Keratinocyte (primary cell): ENCODE measurements at places on chromosomes 1 and 21. TPM values are rescaled to one million over a fixed set of nuclear protein-coding genes. Genes with fewer than 3 reads are reported as not detected.

NCMAP gene
- 0.02 to 0.05 TPM in 2 of 3 replicates, not detected in the other for polyA plus RNA-seq

CELSR2 gene
- polyA plus RNA-seq, result 7.3 to 13.7 TPM (median 12.6 TPM) in 3 replicates

CCDC27 gene
- not detected in 3 replicates for polyA plus RNA-seq

JAM2 gene
- 0.04 TPM in 1 of 3 replicates, not detected in the others for polyA plus RNA-seq

ADAMTSL4 gene
- polyA plus RNA-seq, result 7.0 to 22.8 TPM (median 7.0 TPM) in 3 replicates

OR6K3 gene
- polyA plus RNA-seq, result not detected in 3 replicates

PLA2G2F gene
- 0.26 to 0.31 TPM (median 0.26 TPM) in 3 replicates for polyA plus RNA-seq

OLFML3 gene
- polyA plus RNA-seq, result 2.3 to 4.4 TPM (median 2.8 TPM) in 3 replicates

DENND2C gene
- 5.9 to 11.3 TPM (median 9.5 TPM) in 3 replicates for polyA plus RNA-seq

TSPAN2 gene
- 0.26 to 1.1 TPM (median 0.37 TPM) in 3 replicates for polyA plus RNA-seq

PTGS2 gene
- 36.9 to 222 TPM (median 117 TPM) in 3 replicates for polyA plus RNA-seq

HPDL gene
- polyA plus RNA-seq, result 0.14 to 0.42 TPM (median 0.18 TPM) in 3 replicates

UBIAD1 gene
- polyA plus RNA-seq, result 9.7 to 15.9 TPM (median 9.9 TPM) in 3 replicates

SERTAD4 gene
- 0.64 to 5.1 TPM (median 3.4 TPM) in 3 replicates for polyA plus RNA-seq

C4BPB gene
- polyA plus RNA-seq, result not detected in 3 replicates

TPTE gene
- polyA plus RNA-seq, result not detected in 3 replicates

S100A4 gene
- polyA plus RNA-seq, result 21.4 to 40.2 TPM (median 26.7 TPM) in 3 replicates

ADAMTS1 gene
- polyA plus RNA-seq, result 340 to 485 TPM (median 344 TPM) in 3 replicates

DNA sequence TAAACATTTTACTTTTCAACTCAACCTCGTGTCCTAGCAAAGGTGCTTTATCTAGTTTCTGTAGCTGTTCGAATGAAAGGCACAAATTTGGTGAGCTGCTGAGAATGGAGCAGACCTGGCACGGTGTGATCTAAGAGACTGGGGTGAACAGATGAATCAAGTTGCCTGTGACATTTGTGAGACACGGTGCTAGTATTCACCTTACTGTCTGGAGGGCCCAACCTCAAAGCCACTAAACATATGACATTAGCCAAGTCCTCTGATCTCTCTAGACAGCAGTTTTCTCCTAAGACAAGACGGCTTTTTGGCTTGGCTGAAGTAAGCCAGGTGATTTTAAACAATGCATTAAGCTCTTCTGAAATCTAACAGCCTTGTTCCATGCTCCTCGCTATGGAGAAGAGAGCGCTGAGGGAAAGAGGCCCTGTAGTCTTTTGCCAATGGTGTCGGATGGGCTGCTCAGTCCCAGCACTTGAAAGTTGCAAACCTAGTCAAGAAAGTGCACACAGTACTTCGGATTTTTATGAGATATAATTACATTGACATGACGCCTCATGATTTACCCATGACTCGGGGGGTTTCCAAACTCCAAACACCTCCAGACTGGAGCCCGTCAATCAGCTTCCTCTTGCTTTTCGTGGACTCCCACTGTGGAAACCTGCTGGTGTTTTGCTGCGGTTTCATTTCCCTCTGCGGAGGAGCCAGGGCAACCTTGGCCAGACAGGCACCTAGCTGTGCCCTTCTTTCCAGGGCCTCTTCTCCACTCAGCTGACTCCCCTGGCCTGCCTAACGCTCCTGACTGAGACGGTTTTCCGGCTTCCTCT lies 794 bp upstream of the TOR3A start:
- DNase-seq, result no peak

GRCh38 chr1:110492573-110492972 lies 26.4 kb downstream of the KCNA10 start:
- no peak for DNase-seq

DNA sequence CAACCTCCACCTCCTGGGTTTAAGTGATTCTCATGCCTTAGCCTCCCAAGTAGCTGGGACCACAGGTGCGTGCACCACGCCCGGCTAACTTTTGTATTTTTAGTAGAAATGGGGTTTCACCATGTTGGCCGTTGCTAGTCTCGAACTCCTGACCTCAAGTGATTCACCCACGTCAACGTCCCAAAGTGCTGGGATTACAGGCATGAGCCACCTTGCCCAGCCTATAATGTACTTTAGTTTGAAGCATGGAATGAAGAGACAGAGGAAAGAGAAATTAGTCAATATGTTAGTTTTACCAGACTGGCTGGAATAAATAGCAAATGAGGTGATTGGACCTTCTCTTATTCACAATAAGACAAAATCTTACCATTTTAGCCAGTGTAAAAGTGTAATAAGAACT lies 89.0 kb downstream of the GTF2B start:
- DNase-seq, result no peak

- DNase-seq, result peak; percentile 80
Measured at GRCh38 chr1:14486401-14487201, 111.9 kb upstream of the KAZN start.

- no peak for DNase-seq
Measured at GRCh38 chr1:28170001-28170596, 6.4 kb downstream of the PTAFR start.

- no peak for DNase-seq
Measured at GRCh38 chr1:109802901-109803561, 39.3 kb upstream of the EPS8L3 start.

DNA sequence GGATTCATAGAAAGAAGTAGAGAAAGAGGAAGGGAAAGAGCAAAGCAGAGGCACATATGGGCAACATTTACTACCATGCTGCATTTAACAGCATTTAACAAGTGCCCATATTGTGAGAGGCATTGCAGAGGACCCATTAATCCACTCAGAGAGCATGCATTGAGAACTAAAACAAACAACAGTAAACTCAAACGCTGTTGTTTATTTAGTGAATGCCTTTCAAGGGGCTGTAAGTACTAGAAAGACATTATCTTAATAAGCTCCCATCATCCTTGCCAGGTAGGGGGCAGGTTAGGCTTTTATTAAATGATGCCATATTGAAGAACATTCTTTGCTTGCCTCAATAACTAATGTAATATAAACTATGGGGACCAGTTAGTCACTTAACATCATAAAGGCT lies 254.3 kb upstream of the DAB1 start:
- no peak for DNase-seq

GRCh38 chr1:1355416-1355815 lies 2.9 kb downstream of the MXRA8 start:
- DNase-seq, result no peak

GRCh38 chr1:104868794-104869193 lies 1119.1 kb downstream of the AMY1C start:
- DNase-seq, result no peak

DNA sequence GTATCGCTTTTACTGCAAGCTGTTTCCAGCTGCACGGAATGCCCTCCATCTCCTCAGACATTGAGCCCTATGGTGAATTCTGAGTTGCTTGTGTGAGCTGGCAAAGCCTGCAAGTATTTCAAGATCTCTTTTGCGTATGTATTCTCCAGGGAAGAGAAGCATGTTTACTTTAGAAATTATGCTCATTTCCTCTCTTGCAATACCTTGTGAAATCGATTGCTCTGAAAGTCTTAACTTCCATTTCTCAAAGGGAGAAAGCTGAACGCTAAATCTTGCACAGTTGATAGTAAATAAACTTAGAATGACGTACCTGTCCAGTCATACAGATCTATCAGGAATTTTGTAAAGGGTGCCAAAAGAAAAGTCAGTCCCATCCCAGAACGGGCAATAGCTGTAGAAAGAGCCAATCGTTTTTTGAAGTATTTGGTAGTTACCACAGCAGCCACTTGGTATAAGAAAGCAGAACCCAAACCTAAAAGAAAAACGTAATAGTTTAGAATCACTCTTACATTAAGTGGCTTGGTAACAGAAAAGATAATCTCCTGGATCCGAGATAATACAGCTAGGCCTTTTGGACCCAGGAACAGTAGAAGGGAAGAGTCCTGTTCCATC lies 10.0 kb downstream of the SLC16A4 start:
- DNase-seq, result no peak

DNA sequence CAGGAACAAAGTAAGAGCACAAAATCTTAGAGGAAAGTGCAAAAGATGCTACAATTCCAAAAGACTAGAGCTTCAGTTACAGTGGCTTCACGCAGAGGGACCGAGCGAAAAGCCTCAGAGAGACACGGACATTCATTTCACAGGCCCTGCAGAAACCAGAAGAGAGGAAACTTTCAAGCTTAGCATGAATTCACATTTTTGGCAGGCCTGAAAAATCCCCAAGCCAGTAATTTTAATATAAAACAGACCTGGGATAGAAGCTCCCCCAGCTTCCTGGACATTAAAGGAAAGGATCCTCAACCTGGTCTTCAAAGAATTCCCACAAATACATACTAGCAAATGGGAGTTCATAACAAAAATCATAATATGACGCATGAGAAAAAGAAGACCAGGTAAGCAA lies 66.2 kb downstream of the HSF2BP start:
- no peak for DNase-seq

DNA sequence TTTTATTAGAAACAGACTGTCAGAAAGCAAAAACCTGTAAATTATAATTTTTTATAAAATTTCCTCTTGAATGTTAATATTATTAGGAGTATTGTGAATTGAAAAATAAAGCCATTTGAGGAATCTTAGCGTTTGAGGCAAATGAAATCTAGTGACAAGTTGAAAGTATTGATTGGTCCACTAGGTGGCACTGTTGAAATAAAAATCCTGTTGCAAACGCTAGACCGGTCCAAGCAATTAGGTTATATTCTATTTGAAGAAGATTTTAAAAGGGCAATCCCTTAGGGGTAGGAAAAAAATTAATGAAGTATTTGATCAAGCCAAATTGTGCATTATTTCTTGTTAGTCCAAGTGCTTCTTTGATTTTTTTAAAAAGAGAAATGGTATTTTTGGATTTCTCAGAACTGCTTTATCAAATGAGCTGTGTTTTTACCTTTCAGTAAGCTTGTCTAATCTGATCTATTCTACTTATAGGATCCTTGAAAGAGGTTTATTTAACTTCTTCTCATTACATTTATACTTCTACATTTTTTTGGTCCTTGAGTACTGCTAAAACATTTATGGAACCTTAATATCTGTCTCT lies 57.7 kb downstream of the ATG4C start:
- DNase-seq, result no peak

DNA sequence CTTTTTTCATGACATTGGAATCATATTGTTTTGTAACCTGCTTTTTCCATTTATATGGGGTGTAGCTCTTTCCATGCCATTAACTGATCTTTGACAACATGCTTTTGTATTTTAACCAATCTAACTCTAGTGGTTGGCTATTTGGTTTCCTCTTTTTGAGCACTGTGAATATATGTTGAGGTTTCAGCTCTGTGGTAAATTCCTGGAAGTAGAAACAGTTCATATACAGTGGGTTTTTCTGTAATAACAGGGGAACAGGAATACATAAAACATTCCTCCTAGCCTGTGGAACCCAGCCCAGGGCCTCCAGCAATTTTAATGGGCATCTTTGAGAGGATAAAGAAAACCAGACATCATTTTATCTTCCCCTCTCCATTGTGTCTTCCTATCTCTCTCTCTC lies 17.4 kb downstream of the AZIN2 start:
- no peak for DNase-seq

DNA sequence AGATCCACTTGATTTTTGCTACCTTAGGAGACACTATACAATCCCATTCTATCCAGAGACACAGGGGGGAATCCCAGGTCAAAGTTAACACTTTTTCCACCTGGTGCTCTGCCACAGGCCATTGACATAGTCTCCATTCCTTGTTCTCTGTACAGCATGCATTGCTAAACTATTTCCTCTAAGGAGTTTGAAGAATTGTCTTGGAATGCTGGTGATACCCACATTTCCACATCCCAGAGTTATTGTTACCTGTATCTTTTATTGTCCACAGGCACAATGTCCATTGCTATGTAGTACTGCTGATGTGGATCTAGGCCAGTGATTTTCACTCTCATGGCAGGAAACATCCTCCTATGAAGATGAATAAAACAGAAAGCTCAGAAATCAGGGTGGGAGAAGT lies 61.9 kb downstream of the TBX15 start:
- no peak for DNase-seq

GRCh38 chr1:81525085-81525484 lies 275.6 kb upstream of the ADGRL2 start:
- no peak for DNase-seq

GRCh38 chr1:56574794-56575193 lies 4.6 kb downstream of the PLPP3 start:
- DNase-seq, result no peak

- DNase-seq, result no peak
Measured at GRCh38 chr1:106926803-106927582, 129.5 kb upstream of the PRMT6 start.

- no peak for DNase-seq
Measured at GRCh38 chr1:229185963-229186362, 84.9 kb upstream of the RAB4A start.

DNA sequence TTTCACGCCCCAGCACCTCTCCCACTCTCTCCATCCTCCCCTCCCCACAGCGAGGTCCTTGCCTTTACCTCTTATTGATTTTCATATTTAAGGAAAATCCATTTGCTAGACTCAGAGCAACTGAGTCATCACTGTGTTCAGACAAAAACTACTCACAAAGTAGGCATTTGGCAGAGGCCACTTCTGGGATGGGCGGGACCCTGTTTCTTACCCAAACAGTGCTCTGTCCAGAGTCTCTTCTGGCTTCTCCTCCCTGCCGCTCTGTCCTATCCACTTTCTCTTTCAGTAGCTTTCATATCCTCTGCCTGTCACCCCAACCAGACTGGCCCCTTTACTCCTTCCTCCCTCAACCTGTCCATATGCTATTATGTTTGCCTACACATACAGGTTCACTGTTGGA lies 2.4 kb upstream of the NAV1 start:
- DNase-seq, result no peak

GRCh38 chr1:18486195-18486594 lies 5.5 kb downstream of the KLHDC7A start:
- DNase-seq, result no peak

DNA sequence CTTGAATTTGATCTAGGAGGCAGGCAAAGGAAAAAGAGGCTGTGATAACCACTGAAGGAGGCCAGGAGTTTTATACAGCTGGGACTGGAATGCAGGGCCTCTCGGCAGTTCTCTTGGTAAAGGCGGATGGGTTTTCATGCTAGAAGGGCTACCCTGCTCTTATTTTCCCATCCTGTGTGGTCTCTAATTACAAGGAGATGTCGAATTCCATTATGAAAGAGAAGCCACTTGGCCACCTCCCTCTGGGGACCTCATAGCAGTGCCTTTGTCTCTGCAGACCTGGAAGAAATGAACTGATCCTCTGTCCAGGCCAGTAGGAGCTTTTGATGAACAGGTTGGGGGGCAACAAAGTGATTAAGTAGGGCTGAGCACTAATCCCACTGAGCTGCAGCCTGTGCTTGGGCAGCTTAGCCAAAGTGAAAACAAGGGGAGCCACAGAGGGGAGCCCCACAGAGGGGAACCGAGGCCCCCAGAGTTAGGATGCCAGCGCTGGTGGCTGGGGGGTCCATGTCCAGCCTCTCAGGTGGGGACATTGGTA lies 42.2 kb upstream of the BCAR3 start:
- DNase-seq, result no peak
